AG10803 (cell line): ENCODE measurements at places on chromosomes 5 and 9.

GRCh38 chr5:39616131-39616530 is 191.4 kb upstream of the DAB2 start:
- DNase-seq = no peak

GRCh38 chr9:112831281-112831851 is 59.3 kb downstream of the SLC46A2 start:
- DNase-seq = peak; percentile 13

DNA sequence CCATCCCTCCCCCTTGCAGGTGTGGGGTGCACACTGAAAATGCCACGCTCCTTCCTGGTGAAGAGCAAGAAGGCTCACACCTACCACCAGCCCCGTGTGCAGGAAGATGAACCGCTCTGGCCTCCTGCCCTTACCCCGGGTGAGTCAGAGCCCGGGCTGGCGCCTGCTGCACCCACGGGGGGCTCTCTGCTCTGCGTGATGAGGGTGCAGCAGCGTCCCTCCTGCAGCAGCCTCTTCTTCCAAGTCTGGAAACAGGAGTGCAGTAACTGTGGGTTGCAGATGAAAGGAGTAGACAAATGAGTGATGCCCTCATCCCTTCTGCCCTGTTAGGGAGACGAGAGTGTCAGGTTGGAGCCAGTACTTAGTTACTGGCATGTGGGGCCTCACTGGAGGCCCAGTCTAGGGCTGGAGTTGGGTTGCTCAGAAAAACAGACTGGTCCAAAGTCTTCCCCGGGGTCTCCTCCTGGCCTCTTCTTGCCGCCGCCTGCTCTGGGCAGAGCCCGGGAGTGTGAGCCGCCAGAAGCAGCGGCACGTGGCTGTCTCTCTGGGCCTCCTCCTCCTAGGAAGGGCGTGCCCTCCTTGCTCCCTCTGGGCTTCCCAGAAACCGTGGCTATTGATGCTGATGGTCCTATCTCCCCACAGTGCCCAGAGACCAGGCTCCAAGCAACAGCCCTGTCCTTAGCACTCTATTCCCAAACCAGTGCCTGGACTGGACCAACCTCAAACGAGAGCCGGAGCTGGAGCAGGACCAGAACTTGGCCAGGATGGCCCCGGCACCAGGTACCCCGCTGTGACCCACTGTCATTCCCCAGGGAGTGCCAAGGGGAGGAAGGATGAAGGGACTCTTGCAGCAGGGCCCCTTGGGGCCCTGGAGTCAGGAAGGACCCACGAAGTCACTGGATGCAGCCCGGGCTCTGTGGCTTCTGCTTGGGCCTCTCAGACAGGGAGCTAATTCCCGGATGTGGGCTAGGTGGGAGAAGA is 8.4 kb downstream of the GFI1B start:
- DNase-seq = no peak

- peak; percentile 36 for DNase-seq
Observed at GRCh38 chr5:150489360-150490295, 18.3 kb upstream of the NDST1 start.

DNA sequence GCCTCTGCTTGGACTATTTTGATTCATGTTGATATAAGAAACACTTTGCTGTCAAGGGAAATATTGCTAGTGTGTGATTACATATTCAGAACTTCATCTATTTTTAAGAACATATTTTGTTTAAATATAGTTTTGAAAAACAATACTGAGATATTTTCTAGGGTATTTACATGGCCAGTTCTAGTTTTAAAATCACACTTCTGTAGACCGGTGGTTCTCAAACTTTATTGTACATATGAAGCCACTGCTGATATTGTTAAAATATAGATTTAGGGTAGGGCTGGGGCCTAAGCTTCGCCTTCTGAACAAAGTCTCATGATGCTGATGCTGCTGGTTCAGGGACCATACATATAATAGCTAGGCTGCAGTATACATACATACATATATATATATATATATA is 1000.0 kb downstream of the PTPRD start:
- DNase-seq = no peak

DNA sequence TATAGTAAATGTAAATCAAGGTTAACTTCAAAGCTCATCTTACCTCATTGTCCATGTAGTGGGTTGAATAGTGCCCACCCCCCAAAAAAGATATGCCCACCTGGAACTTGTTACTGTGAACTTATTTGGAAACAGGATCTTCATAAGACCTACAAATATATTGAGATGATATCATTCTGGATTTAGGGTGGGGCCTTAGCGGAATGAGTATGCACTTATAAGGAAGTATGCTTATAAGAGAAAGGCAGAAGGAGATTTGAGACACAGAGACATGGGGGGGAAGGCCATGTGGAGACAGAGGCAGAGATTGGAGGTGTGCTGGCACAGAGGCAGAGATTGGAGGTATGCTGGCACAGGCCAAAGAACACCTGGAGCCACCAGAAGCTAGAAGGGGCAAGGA is 2.6 kb upstream of the PRRC1 start:
- DNase-seq = no peak

GRCh38 chr9:98775831-98776441 is 20.4 kb downstream of the ANKS6 start:
- DNase-seq = peak; percentile 68

- no peak for DNase-seq
Observed at GRCh38 chr5:139644001-139644456, 4.1 kb upstream of the CXXC5 start.

DNA sequence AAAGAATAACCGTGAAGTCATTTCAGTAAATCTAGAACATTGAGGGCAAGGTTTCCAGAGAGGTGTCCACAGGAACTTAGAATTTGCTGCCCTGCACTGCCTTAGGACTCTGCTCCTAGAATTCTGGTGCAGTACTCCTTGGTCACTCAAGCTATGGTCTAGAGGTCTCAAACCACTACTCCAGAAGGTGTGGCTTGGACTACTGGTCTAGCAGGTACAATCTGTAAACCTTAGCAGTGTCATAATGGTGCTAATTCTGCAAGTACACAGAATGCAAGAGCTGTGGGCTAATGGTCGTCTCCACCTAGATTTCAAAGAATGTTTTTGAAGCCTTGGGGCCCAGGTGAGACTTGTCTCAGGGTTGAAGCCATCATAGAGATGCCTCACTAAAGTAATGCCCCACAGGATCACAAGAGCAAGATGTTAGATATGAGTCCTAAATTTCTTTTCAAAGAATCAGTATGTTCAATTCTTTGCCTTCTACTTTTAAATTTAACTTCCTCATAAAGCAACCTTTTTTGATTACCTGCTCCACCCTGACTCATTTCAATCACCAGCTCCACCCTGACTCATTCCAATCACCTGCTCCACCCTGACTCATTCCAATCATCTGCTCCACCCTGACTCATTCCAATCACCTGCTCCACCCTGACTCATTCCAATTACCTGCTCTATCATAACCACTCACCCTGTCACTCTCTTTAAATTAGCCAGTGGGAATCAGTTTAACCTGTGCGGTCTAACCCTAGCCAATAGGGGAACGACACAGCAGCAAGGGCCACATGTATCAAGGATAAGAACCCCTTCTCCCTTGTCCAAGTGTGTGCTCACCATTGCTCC is 1111.8 kb upstream of the ACO1 start:
- no peak for DNase-seq

DNA sequence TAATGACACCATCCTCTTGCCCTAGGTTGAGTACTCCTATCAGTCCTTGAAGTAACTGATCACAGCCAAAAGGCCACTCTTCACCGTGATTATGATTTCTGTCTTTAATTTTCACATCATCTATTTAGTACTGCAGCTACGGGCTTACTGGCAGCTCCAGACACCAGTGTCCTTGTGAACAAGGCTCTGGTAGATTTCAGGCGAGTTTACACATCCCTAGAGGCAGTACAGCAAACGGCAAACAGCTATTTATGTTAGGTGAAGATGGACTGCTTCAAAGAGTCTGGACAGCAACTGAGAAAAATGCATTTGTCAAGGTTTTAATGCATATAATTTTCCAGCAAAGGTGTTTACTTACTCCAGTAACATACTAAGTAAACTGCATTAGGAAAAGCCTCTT is 396.9 kb downstream of the KDM4C start:
- no peak for DNase-seq

GRCh38 chr5:851553-851952 is 767 bp upstream of the ZDHHC11 start:
- DNase-seq = no peak

DNA sequence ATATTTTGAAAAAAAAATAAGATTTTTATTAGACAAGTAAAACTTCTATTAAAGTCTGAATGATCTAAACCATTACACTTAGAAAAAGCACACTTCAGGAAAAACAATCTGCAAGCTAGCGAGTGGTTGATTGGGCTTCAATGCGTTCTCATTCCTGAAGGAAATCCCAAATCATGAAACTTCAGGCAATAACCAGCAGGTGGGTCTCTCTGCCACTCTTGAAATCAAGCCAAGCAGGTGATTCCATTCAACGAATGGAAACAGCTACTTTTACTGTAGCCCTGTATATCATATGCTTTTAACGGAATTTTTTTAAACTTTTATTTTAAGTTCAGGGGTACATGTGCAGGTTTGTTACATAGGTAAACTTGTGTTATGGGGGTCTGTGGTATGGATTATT is 234.5 kb upstream of the TRPM3 start:
- DNase-seq = no peak

DNA sequence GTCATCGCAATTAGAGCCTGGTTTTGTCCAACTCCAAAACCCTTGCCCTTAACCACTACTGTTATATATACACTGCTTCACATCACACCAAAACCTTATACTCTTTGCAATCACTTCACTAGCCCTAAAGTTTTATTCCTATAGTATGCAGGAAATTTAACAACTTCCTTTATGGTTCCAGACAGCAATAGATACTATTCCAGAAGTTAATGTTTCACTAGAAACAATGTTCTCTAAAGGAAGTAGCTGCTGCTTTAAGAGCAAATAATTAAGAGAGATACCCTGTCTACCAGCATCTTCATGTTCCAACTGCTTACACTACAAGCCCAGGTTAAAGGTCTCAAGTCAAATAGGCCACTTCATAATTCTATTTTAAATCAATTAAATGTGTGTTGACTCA is 22.0 kb downstream of the FREM1 start:
- no peak for DNase-seq

DNA sequence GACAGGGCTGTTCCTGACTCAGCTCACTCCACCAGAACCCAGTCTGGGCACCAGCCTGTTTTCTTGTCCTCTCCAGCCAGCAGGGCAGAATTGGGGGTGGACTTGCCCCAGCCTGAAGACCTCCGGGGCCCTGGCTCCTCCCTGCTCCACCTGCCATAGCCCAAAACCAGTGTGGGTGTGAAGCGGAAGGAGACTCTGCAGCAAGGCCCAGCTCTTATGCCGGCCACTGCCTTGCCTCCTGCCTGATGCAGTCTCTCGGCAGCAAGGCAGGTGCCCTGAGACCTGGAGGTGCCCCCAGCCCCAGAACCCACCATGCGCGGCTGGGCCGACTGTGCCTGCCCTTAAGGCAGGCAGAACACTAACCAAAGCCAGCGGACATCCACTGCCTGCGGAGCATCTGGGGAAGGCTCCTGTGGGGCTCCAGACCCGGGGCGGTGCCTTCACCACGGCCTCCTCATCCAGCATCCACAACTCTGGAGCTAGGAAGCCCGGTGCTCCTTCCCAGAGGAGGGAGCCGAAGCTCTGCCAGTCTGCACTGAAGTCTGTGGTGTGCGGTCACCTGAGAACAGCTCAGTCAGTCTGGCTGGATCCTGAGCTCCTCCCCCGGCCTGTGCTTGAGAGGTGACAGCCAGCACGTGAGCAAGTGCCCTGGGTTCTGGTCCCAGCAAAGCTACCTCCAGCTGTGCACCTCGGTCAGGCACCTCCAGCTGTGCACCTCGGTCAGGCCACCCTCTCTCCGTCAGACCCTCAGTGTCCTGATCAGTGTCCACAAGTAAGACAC is 116.7 kb downstream of the ADAMTS2 start:
- no peak for DNase-seq

DNA sequence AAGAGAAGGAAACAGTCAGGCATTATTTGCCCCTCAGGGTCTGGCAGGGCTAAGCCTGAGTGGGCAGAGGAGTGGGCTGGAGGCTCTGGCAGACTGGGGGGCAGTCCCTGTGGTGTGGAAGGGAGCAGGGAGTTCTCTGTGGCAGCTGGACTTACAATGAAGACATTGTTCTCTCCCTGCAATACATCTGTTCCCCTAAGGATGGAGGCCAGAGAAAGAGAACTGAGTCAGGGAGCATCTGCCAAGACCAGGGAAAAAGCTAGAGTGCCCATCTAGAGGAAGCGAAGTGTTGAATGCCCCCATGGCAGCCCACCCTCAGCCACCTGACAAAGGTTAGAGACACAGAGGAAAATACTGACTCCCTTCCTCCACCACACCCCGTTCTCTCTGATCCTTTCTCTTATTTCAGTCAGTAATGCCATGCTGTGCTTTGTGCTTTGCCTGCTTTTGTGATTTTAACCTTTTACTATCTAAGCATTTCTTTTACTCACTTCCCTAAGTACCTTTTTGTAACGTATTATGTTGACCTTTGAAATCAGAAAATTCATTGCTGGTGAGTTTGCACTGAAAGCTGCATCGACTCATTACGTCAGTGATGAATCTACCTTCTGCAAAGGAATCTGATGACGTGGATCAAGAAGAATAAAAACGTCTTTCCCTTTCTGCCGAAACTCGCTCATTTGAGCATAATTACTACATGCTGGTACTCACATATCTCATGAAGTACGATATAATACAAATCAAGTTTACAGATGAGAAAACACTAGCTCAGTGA is 76.0 kb downstream of the ACTL7B start:
- DNase-seq = no peak

DNA sequence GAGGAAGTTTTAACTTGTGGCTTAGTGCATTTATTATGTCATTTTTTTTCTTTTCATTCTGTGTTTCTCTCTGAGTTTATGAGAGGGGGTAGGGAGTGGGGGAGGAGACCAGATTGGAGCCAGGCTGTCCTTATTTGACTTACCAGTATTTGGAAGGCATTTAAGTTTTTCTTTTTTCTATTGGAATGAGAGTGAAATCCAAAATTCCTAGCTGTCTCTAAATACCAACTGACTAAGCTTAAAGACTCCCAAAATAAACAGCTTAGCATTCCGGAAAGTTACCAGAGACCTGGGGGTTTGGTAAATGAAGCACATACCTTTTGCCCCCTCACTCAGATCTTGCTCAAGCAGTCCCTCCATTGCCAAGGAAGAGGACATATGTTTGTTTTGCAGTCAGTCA is 581.9 kb upstream of the BRINP1 start:
- peak; percentile 100 for DNase-seq

- DNase-seq = no peak
Observed at GRCh38 chr9:126342621-126343031, 16.0 kb downstream of the MVB12B start.

DNA sequence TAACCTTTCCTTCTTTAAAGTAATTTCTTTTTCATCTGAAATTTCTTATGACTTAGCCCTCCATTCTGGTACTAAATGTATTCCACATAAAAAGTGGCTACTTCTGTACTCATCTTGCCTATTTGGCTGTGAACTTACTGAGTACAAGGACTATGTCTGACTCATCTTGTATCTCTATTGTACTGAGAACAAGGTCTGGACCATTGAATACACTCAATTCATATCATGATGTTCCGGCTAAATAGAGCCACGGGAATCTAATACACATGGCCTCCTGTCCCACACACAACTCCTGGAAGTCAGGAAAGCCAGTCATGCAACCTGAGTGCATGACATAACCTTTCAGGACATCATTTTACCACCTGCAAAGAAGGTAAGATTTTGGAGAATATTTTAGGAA is 203.9 kb downstream of the PLK2 start:
- DNase-seq = no peak
